ENCODE measurements at places on chromosomes 3 and 15. TPM values are rescaled to one million over a fixed set of nuclear protein-coding genes. Genes with fewer than 3 reads are reported as not detected.

GRCh38 chr3:183485585-183485984 lies 57.2 kb upstream of the MCF2L2 start:
- no peak for DNase-seq

The SERINC4 gene
- total RNA-seq: not detected

DNA sequence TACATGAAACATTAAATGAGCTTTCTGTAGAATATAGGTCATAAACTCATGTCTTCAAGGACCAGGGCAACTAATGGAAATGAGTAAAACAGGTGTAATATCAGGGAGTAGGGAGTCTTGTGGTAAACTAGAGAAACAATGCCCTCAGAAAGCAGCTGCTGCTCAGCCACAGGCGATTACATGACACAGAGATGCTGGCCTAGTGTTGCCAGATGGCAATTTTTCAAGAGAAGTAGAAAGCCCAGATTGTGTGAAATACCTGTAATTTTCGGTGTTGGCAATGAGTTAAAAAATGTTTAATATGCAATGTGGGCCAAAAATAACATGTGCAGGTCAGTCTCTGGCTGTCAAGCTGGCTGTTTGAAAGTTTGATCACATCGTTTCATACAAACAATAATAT lies 23.4 kb downstream of the NCEH1 start:
- no peak for DNase-seq

- no peak for DNase-seq
These were observed 321.4 kb upstream of the DPH6 start for GRCh38 chr15:35867356-35867755.

GRCh38 chr3:177177749-177178221 lies 19.5 kb downstream of the TBL1XR1 start:
- no peak for DNase-seq

The DCUN1D1 gene
- 35.4 TPM for total RNA-seq

DNA sequence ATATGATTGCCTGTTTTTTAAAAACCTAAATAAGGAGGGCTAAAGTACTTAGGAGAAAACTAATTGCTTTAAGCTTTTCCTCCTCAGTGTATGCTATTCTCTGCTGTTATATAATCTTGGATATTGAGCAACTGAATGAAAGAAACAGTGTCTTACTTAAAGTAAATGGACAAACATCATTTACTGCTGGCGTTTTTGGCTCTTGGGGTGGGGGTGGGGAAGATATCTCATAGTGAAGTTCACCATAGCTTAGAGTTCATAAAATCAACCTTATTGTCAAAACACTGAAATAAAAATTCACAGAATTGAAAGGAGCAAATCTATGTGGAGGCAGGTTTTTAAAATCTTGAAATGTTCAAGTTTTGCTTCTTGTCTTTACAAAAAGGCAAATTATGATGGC lies 256.4 kb upstream of the SOX2 start:
- DNase-seq: no peak

The LRRC34 gene
- total RNA-seq: 0.22 TPM

DNA sequence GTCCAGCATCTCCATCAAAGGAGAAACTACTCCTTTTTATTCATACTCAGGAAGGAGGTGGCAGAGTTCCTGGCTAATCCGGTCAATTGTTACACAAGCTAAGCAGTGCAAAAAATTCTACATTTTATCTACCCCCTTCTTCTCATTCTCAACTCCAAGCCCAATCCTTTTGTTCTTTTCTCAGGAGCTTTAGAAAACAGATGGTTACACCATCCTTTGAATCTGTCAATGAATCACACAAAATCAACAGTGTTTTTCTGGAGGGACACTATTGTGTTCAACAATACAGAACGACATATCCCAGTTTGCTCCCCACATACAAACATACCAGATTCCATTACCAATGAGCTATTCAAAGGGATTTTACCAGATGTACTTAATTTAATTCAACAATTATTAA lies 362.1 kb downstream of the MAGI1 start:
- DNase-seq: no peak

Measured in CD4-positive, alpha-beta T cell (primary cell).